ENCODE measurements at places on chromosomes 16 and 17. TPM values are rescaled to one million over a fixed set of nuclear protein-coding genes. Genes with fewer than 3 reads are reported as not detected.

DNA sequence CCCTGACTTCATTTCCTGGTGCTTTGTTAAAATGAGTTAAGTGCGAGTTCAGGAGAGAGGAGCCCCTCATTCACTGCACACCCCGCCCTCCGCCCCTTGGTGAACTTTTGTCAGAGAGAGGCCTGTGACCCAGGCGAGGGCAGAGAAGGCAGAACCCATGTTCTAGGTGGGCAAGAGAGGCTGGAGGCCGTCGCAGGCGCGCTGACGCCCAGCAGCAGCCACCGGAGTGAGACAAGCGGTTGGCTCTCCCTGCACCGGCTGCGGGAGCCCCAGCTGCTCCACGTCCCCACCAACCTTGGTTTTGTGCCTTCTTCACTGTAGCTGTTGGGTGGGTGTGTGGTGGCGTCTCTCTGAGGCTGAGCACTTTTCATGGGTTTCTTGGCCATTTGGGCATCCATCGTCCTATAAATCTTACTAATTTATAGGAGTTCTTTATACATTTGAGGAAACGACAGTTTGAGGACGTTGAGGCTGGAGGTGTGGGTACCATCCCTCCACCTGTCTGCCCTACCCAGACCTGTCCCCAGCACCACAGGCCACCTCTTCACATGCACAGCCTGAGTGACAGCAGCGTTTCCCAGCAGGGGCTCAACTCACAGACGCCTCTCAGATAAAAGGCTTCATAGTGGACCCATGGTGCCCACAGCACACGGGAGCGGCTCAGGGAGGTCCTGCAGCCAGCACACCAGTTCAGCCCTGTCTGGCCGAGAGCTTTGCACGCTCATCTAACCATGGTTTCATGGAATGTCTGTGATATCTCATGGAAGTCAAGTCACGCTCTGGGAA is 45.2 kb upstream of the CBFA2T3 start:
- peaks cover 33% of the 10 kb centered on the region for H3K27me3 ChIP-seq
- no peaks in the 10 kb centered on the region for H3K4me1 ChIP-seq
- no peaks in the 10 kb centered on the region for H3K36me3 ChIP-seq
- DNase-seq = no peak
- H3K27ac ChIP-seq = no peak overlapping the region
- H3K4me3 ChIP-seq = no peak overlapping the region

Gene KCNAB3
- total RNA-seq = 32.4 TPM

GRCh38 chr16:81879625-81880024 is 100.5 kb downstream of the PLCG2 start:
- H3K4me3 ChIP-seq = no peak overlapping the region
- no peaks in the 10 kb centered on the region for H3K27me3 ChIP-seq
- no peak overlapping the region for H3K27ac ChIP-seq
- peak; percentile 40 for DNase-seq
- H3K36me3 ChIP-seq = no peaks in the 10 kb centered on the region
- no peaks in the 10 kb centered on the region for H3K4me1 ChIP-seq

Gene TAC4
- not detected for total RNA-seq

Gene TP53TG3E
- not detected for total RNA-seq

DNA sequence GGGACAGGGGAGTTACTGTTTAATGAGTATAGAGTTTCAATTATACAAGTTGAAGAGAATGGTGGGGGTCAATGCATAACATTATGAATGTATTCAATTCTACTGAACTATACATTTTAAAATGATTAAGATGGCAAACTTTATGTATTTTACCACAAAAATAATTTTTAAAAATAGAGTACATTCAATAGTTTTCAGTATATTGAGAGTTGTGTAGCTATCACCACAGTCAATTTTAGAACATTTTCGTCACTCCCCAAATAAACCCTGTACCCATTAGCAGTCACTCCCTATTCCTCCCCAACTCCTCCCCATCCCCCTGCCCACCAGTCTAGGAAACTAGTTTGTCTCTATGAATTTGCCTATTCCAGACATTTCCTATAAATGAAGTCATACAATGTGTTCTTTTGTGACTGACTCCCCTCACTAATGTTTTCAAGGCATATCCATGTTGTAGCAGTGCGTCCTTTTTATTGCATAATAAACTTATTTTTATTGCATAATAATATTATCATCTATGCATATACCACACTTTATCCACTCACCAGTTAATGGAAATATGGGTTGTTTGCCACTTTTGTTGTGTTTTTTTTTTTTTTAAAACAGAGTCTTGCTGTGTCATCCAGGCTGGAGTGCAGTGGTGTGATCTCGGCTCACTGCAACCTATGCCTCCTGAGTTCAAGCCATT is 52.5 kb upstream of the ERN1 start:
- no peaks in the 10 kb centered on the region for H3K36me3 ChIP-seq
- DNase-seq = no peak
- H3K27me3 ChIP-seq = no peaks in the 10 kb centered on the region
- H3K4me3 ChIP-seq = no peak overlapping the region

DNA sequence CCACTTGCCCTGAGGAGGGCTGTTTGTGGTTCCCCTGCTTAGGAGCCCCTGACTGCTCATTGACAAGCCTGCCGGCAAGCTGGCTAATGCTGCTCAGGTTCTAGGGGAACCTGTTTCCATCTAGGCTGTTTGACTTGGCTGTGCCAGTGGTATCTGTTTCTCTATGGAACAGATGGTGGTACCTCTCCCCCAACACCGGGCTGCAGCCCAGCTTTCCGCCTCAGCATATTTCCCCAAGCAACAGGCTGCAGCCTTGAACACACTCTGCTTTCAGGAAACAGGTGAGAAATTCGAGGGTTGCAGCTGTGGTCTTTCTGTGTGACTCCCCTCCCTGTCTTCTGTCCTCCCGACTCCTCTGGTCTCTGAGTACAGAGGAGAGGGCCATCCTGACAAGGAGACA is 132.3 kb downstream of the TMEM132E start:
- H3K4me3 ChIP-seq = no peak overlapping the region
- no peak for DNase-seq
- H3K27ac ChIP-seq = no peak overlapping the region

DNA sequence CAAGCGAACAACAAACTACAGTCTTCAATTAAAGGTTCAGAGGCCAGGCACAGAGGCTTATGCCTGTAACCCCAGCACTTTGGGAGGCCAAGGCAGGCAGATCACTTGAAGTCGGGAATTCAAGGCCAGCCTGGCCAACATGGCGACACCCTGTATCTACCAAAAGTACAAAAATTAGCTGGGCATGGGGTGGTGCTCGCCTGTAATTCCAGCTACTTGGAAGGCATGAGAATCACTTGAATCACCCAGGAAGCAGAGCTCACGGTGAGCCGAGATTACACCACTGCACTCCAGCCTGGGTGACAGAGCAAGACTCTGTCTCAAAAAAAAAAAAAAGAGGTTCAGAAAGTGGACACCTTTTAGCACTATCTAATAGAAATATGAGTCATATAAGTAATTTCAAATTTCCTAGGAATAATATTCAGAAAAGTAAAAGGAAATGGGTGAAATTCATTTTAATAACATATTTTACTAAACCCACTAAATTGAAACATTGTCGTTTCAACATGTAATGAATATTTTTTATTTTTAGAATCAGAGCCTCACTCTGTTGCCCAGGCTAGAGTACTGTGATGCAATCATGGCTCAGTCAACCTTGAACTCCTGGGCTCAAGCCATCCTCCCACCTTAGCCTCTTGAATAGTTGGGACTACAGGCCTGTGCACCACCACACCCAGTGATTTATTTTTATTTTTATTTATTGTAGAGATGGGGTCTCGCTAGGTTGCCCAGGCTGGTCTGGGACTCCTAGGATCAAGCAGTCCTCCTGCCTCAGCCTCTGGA is 15.2 kb upstream of the MARCHF10 start:
- H3K27me3 ChIP-seq = no peaks in the 10 kb centered on the region
- peaks cover 6% of the 10 kb centered on the region for H3K4me1 ChIP-seq
- H3K27ac ChIP-seq = no peak overlapping the region
- DNase-seq = no peak
- no peak overlapping the region for H3K4me3 ChIP-seq

DNA sequence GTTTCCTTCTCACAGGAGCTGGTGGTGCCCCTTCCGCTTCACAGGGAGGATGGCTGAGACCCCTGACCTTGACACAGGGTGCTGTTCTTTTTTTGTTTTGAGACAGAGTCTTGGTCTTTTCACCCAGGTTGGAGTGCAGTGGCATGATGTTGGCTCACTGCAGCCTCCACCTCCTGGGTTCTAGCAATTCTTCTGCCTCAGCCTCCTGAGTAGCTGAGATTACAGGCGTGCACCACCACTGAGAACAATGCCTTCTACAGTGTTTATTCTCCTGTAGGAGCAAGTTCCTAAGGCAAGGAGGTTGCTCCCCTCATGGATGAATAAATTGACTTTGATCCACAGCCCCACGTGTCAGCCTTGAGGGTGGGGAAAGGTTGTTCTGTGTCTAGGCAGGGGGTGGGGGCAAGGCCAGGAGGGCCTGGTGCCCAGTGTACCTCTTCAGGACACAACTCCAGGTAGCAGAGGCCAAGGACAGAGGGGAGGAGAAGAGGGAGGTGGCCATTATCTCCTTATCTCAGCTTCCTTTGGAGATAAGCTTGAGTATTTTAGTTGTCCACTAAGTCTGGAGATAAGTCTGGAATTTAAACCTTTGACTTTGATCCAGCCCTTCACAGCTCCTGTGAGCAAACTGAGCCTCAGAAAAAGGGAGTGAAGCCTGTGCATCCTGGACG is 159.4 kb downstream of the SEC14L1 start:
- no peak overlapping the region for H3K4me3 ChIP-seq
- no peak overlapping the region for H3K27ac ChIP-seq
- no peak for DNase-seq
- H3K36me3 ChIP-seq = no peaks in the 10 kb centered on the region

Gene CTU2
- total RNA-seq = 47.5 TPM

Gene CHD9NB
- 3.8 TPM for total RNA-seq

Gene C17orf107
- 2.7 TPM for total RNA-seq

DNA sequence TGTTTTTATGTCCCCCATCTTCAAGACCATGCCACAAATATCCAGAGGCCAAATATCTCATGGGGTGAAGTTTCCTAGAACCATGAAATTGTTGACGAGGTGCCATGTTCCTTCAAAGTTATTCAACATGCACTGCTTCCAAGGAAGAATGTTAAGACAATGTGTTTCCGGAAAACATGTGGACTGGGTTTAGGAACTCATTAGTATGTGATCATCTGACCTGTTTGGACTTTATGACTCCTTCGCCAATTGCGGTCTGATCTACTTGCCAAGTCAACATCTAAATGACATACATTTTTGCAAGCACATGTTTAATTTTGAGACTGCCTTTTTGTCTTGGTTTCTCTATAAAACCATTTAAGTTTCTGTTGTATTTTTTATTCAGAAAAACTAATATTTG is 234.8 kb downstream of the MAF start:
- no peaks in the 10 kb centered on the region for H3K4me1 ChIP-seq
- H3K27me3 ChIP-seq = no peaks in the 10 kb centered on the region
- DNase-seq = no peak

- no peak overlapping the region for H3K27ac ChIP-seq
- no peaks in the 10 kb centered on the region for H3K36me3 ChIP-seq
- DNase-seq = no peak
- H3K4me3 ChIP-seq = no peak overlapping the region
- no peaks in the 10 kb centered on the region for H3K27me3 ChIP-seq
- peaks cover 34% of the 10 kb centered on the region for H3K4me1 ChIP-seq
Observed at GRCh38 chr17:50957600-50958575, 91.7 kb upstream of the TOB1 start.

DNA sequence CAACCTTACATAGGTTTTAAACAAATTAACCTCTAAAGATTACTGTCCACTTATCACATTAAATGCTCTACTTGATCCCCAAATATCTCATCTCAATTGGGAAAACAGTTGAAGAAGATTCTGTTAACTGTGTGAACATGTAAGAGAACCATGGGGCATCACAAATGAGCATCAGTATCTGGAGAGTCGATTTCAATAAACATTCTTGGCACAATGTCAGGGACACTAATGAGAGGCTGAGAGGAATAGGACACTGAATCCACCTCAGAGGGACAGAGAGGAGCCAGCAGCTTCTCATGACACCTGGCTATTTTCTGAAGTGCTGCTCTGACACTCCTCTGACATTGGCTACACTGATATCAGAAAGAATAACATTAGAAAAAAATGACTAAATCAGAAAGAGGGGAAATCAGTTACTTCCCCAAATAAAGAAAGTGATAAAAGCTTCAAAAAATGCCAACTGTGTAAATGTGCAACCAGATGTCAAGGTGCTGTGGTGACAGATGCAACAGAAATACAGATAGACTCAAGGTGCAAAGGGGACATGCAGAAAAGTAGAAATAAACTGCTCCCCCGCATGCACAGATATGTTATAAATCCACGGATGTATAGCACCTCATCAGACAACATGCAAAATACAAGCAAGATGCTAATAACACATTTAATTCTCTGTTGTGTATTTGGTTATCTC is 67.4 kb downstream of the SNX11 start:
- H3K4me3 ChIP-seq = no peak overlapping the region
- H3K27ac ChIP-seq = no peak overlapping the region
- H3K36me3 ChIP-seq = no peaks in the 10 kb centered on the region

GRCh38 chr16:87524407-87524806 is 31.6 kb upstream of the ZCCHC14 start:
- no peaks in the 10 kb centered on the region for H3K4me1 ChIP-seq
- no peak overlapping the region for H3K4me3 ChIP-seq
- H3K27me3 ChIP-seq = no peaks in the 10 kb centered on the region
- no peaks in the 10 kb centered on the region for H3K36me3 ChIP-seq

Data from A673 (cell line).